Right atrium auricular region (tissue), 2 donors: ENCODE measurements at places on chromosomes 5 and 9.

DNA sequence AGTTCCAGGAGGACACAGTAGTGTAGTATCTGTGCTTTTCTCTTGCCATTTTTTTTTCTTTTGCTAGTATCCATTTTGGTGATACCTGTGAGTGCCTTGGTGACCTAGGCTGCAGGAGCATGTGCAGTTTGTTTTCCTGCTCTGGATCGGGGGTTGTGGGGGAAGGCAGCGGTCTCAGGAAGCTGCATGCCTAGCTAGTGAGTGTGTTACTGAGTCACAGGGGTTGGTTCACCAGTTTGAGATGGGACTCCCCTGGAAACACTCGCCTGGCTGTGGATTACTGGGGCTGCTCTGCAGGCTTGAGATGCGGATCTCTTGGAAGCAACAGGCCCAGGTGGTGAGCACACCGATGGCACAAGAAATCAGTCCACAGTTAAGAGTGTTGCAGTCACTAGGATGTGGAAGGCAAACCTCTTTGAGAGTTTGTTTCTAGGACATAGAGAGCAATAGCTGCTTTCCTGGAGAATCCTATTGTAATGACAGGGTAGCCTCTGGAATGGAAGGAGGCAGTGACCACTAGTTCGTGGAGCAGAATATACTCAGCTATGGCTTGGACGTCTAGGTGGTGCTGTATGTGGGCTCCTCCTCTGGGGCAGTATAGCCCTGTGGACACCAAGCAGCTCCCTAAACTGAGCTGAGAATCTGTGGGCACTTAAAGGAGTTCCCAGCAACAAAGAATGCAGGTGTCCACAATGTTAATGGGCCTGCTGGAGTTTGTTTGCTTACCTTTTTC, 20.0 kb upstream of the SPATA31E1 start:
- DNase-seq, result no peak

GRCh38 chr5:74550927-74551326, 89.6 kb downstream of the ENC1 start:
- DNase-seq, result no peak

- DNase-seq, result peak; percentile 94
Observed at GRCh38 chr5:172748341-172748843, 22.6 kb downstream of the DUSP1 start.

DNA sequence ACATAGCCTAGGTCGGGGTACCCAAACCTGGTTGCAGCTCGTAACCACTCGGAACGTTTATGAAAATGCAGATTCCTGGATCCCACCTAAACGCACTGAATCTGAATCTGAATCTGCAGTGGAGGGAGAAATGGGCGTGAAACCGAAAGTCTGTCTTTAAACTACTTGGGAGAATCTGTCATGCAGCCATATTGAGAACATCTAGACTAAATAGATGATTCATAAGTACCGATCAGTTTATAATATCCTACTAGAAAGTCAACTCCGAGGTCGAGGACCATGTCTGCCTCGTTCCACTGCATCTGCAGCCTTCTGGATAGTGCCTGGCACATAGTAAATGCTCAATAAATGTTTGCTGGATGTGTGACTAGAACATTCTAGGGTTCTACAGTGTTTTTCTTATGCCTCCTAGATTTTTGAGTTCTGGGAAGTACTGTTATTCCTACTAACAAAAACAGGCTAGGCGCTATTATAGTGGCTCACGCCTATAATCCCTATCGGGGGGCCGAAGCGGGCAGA, 632 bp downstream of the COQ4 start:
- DNase-seq, result no peak

- DNase-seq, result no peak
Observed at GRCh38 chr5:83156001-83156400, 78.7 kb downstream of the XRCC4 start.

GRCh38 chr5:55004729-55005128, 19.3 kb upstream of the GZMK start:
- no peak for DNase-seq

- DNase-seq, result no peak
Observed at GRCh38 chr9:137235424-137236237, 4.9 kb downstream of the SLC34A3 start.

- no peak for DNase-seq
Observed at GRCh38 chr5:99037668-99038067, 108.9 kb upstream of the CHD1 start.

GRCh38 chr5:87944553-87945285, 323.9 kb downstream of the TMEM161B start:
- DNase-seq, result peak; percentile 60

GRCh38 chr5:127840198-127840524, 137.0 kb downstream of the CCDC192 start:
- no peak for DNase-seq

GRCh38 chr9:89462199-89462598, 35.7 kb downstream of the SEMA4D start:
- no peak for DNase-seq

GRCh38 chr9:132577119-132577518, 5.3 kb upstream of the BARHL1 start:
- no peak for DNase-seq
